ENCODE measurements at places on chromosomes 5 and 9.

DNA sequence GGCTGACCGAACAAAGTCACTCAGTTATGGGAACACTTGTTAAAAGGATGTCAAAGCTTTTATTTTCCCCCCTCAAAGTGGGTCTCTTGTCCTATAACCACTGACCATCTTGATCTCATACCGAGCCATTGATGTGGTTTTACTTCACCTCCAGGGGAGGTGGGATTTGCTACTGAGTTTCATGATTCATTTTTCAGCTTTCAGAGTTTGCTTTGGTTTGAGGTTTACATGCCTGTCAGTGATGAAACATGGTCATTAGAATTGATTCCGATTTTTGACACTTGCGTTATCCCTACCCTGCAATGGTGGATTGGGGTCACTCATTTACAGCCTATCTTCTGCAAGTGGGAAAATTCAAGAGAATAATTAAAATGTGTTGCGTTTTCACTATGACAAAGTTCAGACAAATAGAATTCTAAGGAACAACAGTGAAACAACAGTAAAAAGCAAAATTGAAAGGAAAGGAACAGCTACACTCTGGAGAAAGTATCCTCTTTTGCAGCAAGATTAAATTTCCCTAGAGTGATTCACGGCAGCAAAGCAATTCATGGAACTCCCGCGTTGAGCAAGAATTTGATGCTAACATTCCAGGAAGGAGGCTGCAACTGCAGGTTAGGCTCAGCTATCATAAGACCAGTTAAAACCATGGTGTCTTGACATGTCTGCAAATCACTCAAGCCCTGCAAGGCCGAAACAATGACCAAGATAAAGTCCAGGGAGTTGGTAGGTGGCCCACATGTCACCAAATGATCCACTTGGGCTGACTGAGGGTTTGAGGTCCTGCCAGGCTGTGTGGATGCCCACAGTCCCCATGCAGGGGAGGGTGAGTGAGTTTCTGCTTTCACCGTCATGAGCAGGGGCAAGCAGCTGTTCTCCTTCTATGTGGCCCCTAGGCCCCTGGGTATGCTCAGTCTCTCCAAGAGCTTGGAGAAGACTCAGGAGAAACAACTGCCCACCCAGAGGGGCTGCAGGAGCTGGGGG, 9.4 kb downstream of the GADD45G start:
- no peak for DNase-seq

DNA sequence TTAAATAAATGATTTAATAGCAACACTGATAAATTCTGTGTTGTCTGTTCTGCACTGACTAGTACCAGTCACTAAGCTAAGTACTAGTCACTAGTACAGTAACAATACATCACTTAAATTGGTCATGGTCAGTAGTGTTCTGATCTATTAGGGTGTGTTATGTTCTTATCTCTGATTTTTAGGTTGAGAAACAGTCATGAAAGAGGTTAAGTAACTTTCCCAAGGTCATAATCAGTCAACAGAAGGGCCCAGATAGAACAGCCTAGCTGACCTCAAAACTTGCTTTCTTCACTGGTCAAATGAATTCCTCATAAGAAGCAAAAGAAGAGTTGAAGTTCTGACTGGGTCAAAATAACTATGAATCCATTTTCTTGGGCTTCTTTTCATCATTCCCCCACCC, 1492.7 kb downstream of the MAT2B start:
- DNase-seq: no peak

DNA sequence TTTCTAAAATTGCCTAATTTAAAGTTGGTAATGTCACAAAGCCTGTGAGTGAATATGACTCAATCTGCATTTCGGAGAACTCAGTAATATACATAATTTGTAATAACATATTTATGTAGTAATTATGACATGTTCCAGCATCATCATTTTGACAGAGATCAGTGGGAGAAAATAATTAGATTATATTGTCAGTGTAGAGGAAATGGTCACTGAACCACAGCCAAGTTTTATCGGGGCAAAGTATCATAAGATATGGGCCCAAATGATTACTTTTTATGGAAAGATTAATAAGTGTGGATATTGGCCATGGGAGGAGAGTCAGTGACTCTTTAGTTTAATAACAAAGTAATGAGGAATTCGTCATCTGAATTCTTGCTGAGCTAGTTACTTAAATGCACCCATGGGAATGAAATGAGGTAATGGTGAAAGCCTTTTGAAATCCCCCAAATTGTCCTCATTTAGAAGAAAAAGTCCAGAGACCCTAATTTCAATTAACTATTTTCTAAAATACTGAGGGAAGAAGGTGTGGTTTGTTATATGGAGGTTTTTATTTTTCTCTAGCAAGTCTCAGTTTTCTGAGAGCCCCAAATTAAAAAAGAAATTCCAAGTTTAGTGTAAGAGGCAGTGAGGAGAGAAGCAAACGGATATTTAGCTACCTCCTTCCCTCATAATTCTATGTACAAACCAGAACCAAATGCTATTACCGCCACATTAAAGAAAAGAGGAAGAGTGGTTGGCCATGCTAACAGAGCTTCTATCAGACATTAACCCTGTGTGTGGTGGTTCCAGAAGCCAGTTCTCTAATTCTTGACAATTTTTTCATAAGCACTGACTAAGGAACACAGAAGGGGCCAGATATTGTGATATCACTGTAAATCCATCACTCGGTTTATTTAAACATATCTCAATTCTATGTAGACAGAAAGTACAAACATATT, 37.7 kb upstream of the MRPS30 start:
- DNase-seq: no peak

DNA sequence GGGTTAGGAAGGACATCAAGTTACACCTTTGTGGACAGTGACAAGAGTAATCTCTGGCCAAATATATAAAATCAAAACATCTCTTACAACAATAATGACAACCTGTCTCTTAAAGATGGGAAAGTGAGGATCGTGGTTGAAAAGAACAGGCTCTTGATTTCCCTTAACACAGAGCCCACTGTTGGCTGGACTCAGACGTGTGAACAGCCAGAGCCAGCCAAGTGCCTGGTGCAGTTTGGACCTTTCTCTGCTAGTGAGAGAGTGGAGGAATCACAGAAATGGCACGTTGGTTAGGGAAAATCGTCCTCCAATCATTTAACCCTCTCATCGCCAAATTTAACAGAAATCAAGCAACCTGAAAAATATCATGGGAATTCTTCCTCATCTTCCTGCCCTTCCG, 131.3 kb downstream of the GNA14 start:
- DNase-seq: no peak

GRCh38 chr5:91271999-91272398, 111.1 kb downstream of the ARRDC3 start:
- no peak for DNase-seq

DNA sequence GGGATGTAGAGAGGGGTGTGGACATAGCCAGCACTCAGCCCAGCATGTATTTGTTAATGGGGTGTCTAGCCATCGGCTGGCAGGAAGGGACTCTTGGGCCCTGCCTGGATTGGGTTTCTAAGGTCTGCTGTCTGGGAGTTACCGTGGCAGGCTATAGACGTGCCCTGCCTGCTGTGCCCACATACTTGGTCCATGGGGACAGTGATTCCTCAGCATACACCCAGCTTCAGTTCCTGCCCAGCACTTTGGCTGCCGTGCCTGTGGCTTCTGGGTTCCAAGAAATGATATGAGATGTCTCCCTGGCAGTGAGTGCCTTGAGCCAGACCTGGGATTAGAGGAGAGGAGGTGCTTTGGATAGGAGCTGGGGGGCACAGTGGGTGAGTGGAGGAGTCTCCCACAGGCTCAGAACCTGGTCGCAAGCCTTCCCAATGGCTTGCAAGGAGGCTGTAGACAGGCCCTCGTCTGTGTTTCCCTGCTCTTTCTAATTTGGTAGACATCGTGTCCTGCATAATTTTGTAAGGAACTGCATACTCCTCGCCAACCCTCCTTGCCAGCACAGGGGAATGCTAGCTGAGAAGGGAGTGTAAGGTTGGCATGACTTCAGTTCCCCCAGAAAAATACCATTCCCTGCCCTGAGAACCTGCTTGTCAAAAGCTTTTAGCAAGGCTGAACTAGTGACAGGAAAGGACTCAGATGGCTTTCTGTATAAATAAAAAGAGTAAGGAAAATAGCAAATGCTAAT, 287.9 kb downstream of the ZSWIM6 start:
- DNase-seq: no peak

GRCh38 chr5:78387468-78388153, 27.2 kb downstream of the SCAMP1 start:
- no peak for DNase-seq

DNA sequence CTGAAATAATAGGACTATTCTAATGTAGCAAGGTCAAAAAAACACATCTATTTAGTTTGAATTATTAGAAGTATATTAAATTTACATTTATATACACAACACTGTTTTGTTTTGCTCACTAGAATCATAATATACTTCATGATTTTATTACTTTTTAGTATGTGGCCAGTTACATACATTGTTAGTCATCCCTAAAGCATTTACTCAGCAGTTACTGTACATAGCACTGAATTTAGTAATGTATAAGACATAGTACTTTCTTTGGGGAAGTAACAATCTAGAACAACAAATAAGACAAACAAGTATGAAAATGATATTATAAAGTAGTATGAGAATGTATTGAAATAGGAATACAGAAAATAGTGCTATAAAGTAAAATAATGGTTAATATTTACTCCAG, 28.2 kb downstream of the ERCC8 start:
- DNase-seq: no peak

All from HuH-7.5 (cell line).